Epithelial cell of prostate (primary cell): ENCODE measurements at places on chromosomes 16 and 17.
A peak's percentile ranks its signal among the peaks of the same experiment; 100 is the strongest.

DNA sequence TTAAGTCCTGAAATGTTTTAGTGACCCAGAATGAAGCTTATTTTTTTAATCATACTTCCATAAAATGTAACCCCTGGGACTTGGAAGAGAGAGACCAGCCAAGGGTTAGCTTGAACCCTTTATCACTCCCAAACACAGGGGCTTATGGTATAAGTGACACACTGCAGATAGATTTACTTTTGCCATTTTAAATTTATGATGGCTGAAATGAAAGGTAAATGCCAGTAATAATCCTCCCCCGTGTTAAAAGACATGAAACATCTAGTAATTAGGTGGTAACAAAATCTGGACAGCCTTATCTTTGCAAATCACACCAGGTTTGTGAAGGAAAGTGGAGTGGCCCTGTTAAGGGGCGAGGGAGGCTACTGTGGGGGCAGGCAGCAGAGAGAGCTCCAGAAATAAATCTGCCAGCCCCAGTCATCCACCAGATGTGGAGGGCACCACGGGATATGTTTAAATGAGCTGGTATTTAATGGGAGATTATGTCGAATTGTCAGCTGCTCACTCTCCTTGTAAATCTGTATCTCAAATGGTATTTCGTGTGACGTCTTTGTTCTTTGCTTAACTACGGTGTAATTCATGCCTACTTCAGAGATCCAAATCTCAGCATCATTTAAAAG, 326.5 kb downstream of the WWOX start:
- no peak for DNase-seq

DNA sequence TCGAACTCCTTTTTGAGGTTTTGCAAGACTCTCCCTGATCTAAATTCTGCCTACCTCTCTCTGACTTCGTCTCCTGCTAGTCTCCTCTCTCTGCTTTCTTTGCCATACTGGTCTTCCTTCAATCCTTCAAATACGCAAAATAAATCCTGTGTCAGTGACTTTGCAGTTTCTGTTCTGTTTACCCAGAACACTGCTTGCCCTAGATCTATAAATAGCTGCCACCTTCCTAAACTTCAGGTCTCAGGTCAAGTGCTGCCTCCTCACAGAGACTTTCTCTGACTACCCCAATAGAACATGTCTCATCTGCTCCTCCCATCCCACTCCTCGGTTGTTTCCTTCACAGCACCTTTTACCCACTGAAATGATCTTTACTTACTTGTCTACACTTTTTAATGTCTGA, 78.9 kb downstream of the TRIM37 start:
- no peak for DNase-seq

- no peak for DNase-seq
Observed at GRCh38 chr17:81194941-81195901, 27.5 kb downstream of the CEP131 start.

DNA sequence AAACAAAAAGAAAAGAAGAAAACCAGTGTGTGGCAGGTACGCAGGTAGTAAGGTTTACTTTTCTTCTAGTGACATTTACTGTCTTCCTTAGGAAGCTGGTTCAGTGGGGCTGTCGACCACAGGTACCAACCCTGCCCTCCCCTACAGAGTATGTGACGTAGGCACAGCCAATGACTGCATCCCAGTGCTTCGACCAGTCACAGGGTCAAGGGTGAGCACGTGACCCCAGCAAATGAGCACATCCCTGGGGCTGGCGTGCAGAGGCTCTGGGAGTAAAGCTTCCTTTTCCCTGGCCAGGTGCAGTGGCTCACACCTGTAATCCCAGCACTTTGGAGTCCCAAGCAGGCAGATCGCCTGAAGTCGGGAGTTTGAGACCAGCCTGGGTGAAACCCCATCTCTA, 38.9 kb upstream of the PLCG2 start:
- no peak for DNase-seq

DNA sequence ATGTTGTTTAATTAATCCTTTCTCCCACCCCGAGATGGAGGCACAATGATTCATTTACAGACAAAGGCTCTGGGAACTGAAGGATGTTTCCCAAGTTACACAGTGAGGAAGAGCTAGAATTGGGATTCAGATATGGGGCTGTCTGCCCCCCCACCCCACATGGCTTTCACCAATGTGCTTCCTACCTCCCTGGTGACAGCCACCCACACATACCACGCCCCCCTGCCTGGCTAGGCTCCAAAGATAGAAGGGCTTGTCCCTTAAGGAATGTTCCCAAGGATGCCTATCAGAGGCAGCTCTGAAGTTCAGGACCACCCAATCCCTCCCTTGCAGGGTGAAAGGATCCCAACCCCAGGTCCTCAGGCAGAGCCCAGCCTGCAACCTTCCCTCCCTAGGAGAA, 32.9 kb downstream of the CFAP20 start:
- no peak for DNase-seq

DNA sequence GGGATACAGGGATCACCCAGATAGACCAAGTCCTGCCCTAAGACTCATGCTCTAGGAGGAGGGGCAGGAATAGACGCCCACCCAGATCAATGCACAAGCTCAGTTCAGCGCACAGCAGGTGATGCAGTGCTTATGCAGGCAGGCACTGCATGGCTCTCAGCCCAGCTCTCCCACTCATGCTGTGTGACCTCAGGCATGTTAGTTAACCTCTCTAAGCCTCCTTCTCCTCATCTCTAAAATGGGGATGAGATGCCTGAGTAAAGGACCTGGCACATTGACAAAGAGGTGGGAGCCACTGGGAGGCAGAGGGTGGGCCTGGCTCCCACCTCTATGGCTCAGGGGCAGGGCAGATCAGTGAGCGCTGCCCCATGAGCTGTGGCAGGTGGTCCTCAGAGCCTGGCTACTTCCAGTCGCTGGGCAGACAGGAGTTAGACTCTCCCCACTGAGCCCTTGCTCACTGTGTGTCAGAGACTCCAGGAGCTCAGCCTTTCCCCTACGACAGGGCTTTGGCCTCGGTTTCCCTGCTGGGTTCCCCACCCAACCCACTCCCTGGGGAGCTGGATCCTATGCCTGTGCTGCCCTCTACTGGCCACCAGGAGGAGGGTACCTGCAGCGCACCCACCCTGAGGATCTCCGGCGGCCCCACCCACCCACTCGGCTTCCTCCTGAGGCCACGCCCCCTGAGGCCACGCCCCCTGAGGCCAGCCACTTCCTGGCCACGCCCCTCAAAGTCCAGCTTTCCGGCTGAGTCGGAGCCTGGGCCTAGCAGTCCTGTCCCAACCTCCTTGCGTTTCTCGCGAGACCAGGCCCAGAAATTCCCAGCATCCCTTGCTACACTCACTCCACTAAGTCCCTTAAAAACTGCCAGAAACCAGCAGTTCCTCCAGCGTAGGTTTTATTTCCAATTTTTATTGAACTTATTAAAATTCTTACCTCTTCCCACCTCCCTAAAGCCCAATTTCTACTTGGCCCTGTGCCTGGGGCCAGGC, 196.1 kb downstream of the GSG1L start:
- peak; percentile 2 for DNase-seq

- no peak for DNase-seq
Observed at GRCh38 chr16:67861877-67862276, 11.0 kb upstream of the EDC4 start.

GRCh38 chr16:17518441-17518840, 47.7 kb upstream of the XYLT1 start:
- DNase-seq = no peak

GRCh38 chr17:82077617-82078358, 12.2 kb upstream of the DUS1L start:
- no peak for DNase-seq

DNA sequence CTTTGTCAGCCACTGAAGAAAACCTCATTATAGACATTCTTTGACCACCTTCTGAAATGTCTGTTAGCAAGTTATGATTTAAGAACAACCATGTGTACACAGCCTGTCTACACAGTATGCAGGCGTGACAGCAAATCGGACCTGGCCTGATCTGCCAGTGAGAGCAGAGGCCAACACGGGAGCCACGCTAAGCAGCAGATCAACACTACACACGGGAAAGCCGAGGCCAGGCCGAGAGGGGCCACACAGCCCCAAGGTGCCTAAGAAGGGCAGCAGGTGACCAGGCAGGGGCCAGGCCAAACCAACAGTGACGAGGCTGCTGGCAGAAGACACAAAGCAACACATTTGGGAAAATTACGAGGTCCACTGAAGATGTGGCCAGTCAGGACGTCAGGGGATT, 16.3 kb upstream of the FAAP100 start:
- DNase-seq = no peak

GRCh38 chr17:50354776-50355175, 8.8 kb downstream of the XYLT2 start:
- DNase-seq = no peak

- DNase-seq = no peak
Observed at GRCh38 chr16:879986-880385, 79.5 kb upstream of the GNG13 start.

- DNase-seq = no peak
Observed at GRCh38 chr16:978403-978802, 3.2 kb upstream of the SOX8 start.

DNA sequence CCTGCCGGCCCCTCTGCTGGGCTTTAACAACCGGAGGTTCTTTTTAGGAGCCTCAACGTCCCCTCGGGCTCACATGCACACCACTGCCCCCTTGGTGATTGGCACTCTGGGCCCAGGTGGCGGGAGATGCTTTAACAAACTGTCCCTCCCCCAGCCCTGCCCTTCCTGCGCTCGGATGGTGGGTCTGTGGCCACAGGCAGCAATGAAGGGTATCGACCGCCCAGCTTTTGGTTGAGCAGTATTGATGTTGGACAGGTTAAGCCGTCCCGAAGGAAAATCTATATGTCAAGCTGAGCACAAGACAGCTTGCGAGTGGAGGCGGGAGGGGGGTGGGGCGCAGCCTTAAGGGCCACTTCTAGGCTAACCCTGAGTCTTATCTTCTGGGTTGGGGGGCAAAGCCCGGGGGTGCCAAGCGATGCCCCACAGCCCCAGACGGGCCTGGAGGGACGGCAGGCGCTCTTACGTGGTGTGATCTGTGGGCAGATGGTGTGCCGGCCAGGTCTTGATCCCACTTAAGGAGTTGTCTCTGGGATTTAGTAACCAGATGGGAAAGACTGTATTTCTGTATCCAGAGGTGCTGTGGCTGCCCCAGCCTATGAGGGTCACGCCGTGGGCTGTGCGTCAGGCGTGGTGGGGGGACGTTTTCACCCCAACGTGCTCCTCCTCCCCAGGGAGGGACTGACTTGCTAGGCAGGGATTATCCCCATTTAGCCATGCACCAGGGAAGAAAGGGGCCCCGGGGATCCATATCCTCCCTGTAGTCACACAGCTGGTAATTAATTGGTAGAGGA, 6.2 kb downstream of the GSE1 start:
- DNase-seq = no peak

DNA sequence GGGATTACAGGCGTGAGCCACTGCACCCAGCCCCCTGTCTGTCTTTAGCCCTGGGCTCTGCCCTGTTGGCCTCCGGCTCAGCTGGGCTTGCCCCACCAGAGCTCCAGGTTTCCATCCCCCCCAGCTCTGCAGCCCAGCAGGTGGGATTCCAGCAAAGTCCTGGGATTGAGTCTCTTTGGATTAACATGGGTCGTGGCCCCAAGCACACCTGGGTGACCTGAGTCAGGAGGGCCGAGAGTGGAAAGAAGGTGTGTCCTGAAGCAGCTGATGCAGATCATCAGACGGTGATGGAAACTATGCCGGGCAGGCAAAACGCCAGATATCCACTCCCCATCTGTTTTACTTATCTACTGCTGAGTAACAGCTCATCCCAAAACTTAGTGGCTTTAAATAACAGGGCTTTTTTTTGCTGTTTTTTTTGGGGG, 72.5 kb downstream of the KNOP1 start:
- DNase-seq = no peak

- no peak for DNase-seq
Observed at GRCh38 chr17:75010683-75011400, 1.6 kb upstream of the MRPL58 start.

DNA sequence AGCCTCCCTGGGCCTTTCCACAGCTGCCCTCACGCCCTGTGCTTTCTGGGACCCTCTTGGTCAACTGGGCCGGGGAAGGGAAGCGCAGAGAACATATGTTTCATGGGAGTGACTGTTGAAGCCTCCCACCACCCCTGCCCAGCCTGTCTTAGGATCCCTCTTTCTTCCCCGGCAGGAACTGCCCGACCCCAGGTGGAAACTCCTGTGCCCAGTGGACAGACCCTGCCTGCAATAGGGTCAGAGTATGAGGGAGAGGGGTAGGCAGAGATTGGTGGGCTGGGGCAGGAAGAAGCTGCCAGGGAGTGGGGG, 10.5 kb downstream of the HEXIM2 start:
- no peak for DNase-seq

DNA sequence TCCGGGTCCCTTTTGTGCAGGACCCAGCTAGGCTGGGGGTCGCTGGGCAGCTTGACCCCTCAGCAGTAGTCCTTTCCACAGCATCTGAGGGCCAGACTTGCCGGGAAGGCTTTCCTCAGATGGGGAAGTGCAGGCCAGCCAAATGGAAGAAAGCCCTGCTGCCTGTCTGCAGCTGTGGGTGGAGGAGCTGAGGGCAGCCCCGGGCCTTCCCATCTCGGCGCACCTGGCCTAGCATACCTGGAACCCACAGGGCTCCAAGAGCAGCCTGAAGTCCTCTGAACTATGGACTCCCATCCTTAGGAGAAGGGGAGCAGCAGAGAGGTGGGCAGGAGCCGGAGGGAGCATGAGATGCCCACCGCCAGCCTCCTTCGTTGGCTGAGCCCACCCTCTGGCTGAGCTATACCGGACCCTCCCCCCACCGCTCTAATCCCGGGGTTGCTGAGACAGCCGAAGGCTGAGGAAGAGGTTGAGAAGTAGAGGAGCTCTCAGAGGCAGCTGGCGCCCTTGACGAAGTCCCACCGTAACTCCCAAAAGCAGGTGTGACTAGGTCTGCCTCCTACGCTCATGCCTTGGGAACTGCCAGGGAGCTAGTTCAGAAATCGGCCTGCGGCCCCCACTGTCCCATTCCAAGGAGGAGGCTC, 13.2 kb downstream of the UBALD2 start:
- DNase-seq = no peak

DNA sequence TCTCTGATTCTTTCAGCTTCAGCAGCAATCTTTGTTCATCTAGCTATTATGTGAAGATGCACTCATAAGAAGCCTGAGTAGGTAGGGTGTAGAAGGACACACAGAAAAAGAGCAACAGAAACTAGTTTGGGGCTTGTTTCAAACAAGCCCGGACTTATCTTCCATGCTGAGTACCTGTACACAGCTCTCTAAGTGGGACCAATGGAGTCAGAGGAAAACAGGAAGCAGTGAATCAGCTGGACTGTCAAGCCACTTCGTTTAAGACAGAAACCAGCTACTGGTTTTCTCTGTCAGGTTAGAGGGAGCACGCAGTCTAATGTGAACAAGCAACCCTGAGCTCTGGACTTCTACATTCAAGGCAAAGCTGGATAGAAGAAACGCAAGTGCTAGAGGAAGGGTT, 16.0 kb downstream of the MAP2K6 start:
- DNase-seq = peak; percentile 97

GRCh38 chr17:76452127-76452659, 759 bp downstream of the UBE2O start:
- DNase-seq = no peak

- DNase-seq = no peak
Observed at GRCh38 chr17:13777003-13777402, 175.3 kb upstream of the HS3ST3A1 start.

GRCh38 chr16:4846503-4846900, 586 bp downstream of the GLYR1 start:
- DNase-seq = no peak

- no peak for DNase-seq
Observed at GRCh38 chr17:16974569-16975276, 2.8 kb upstream of the TNFRSF13B start.

- no peak for DNase-seq
Observed at GRCh38 chr17:38540514-38541045, 65.2 kb downstream of the SRCIN1 start.
